ENCODE measurements at places on chromosomes 2 and 18. TPM values are rescaled to one million over a fixed set of nuclear protein-coding genes. Genes with fewer than 3 reads are reported as not detected.

ADNP2 gene
- total RNA-seq = 25.5 TPM

SP5 gene
- total RNA-seq = not detected

TAF1B gene
- 15.9 TPM for total RNA-seq

MRO gene
- not detected for total RNA-seq

FSIP2 gene
- 0.36 TPM for total RNA-seq

AQP12A gene
- total RNA-seq = not detected

KCNK3 gene
- total RNA-seq = not detected

CPLX4 gene
- not detected for total RNA-seq

CCDC74B gene
- 0.49 TPM for total RNA-seq

CLHC1 gene
- 34.2 TPM for total RNA-seq

REG3G gene
- not detected for total RNA-seq

IL1R2 gene
- total RNA-seq = not detected

CRYBA2 gene
- not detected for total RNA-seq

SLC66A3 gene
- 19.3 TPM for total RNA-seq

CXCR1 gene
- not detected for total RNA-seq

RGPD5 gene
- 111 TPM for total RNA-seq

C2orf66 gene
- total RNA-seq = not detected

TANC1 gene
- total RNA-seq = 0.13 TPM

RTTN gene
- total RNA-seq = 25.4 TPM

WNT6 gene
- total RNA-seq = not detected

DSC1 gene
- total RNA-seq = 11.3 TPM

UGT1A8 gene
- total RNA-seq = not detected

RELCH gene
- 53.6 TPM for total RNA-seq

GPAT2 gene
- total RNA-seq = 9.9 TPM

CENPA gene
- total RNA-seq = not detected

HNMT gene
- 0.34 TPM for total RNA-seq
